ENCODE measurements at places on chromosomes 13 and 19.

DNA sequence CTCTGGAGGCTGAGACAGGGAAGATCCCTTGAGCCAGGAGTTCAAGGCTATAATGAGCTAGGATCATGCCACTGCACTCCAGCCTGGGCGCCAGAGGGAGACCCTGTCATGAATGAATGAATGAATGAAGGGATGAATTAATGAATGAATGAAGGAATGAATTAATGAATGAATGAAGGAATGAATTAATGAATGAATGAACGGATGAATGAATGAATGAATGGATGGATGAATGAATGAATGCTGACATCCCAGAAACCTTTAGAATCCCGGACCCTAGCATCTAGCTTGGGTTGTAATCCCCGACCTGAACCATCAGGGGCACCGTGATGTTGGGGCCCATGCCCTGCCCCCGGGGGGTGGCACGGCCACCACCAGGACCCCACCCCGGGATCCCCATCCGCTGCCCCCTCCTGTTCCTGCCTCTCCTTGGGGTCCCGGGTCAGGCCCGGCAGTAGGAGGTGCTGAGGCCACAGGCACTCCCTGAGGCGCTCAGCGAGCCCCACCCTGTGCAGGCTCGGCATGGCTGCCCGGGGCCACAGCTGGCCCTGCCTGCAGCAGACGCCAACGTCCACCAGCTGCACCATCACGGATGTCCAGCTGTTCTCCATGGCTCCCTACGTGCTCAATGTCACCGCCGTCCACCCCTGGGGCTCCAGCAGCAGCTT, 3.4 kb downstream of the EBI3 start:
- H3K27me3 ChIP-seq = peaks cover 1% of the 10 kb centered on the region
- H3K4me3 ChIP-seq = no peak overlapping the region
- no peak overlapping the region for H3K27ac ChIP-seq
- H3K4me1 ChIP-seq = peaks cover 6% of the 10 kb centered on the region
- DNase-seq = peak; percentile 35

DNA sequence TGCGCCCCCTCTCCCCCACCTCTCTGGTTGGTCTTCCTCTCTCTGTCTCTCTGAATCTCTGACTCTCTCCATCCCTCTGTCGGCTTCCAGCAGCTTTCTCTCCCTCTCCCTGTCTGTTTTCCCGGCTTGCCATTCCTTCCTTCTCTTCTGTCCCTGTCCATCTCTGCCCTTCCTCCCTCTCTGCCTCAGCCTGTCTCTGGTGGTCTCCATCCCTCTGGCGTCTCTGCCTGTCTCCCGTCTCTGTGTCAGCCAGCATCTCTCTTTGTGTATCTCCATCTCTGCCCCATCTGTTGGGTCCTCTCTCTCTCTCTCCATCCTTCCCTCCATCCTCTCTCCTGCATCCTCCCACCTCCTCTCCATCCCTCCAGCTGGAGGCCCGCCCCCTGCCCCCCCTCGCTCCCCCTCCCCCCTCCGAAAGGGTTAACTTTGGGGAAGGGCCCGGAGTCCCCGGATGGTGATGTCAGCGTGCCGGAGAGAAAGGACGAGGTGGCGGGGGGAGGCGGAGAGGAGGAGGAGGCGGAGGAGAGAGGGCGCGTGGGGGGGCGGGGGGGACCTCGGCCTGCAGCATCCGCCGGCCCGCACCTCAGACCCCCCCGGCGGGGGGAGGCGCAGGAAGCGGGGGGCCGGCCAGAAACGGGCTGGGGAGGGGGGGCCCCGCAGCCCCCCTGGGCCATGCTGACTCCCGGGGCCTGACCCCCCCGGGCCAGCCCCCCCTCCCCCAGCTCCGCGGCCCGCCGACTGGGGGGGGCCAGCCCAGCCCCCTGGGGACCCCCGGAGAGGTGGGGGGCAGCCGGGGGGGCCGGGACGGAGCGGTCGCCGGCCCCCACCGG, at the start of gene BRSK1:
TSS of gene BRSK1 (plus strand) at position 450 of the 830 bp plus-strand sequence. CDS start 446 bp downstream, outside the sequence.
- H3K4me1 ChIP-seq = peaks cover 28% of the 10 kb centered on the region
- peak within 1 kb of the TSS; percentile 42 for H3K4me3 ChIP-seq
- peak within 1 kb of the TSS; percentile 36 for H3K27ac ChIP-seq
- DNase-seq = no peak

DNA sequence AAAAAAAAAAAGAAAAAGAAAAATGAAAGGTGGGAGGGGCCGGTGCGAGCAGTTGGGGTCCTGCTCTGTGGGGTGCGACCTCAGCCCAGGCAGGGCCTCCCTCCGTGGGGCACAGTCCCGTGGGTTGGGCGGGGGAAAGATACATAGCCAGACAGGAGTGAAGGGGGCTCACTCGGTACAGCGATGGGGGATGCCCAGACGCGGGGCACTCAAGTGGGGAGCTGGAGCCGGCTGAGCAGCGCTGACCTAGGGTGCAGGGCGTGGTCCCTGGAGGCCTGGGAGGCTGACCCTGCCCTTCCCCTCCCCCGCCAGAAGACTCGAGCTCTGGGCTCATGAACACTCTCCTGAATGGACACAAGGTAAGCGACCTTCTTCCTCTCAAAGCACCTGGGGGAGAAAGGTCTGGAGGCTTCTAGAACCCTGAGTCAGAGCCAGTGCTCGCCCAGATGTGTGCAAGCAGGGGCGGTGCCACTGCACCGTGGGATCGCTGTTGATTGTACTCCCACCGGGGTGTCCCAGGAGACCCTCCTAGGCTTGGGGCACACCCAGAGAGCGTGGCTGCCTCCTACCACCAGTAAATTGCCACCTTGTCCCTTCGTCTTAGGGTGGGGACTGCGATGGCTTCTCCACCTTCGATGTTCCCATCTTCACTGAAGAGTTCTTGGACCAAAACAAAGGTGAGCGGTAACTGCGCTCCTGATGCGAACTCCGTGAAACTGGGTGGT, 3.4 kb downstream of the HMG20B start:
- no peaks in the 10 kb centered on the region for H3K27me3 ChIP-seq
- H3K27ac ChIP-seq = no peak overlapping the region
- peak overlapping the region; percentile 70 for H3K4me3 ChIP-seq
- H3K36me3 ChIP-seq = peaks cover 8% of the 10 kb centered on the region
- no peak for DNase-seq

GRCh38 chr13:75855216-75855615, 219.1 kb downstream of the LMO7 start:
- H3K27me3 ChIP-seq = no peaks in the 10 kb centered on the region
- H3K36me3 ChIP-seq = peaks cover 21% of the 10 kb centered on the region
- H3K4me1 ChIP-seq = no peaks in the 10 kb centered on the region

DNA sequence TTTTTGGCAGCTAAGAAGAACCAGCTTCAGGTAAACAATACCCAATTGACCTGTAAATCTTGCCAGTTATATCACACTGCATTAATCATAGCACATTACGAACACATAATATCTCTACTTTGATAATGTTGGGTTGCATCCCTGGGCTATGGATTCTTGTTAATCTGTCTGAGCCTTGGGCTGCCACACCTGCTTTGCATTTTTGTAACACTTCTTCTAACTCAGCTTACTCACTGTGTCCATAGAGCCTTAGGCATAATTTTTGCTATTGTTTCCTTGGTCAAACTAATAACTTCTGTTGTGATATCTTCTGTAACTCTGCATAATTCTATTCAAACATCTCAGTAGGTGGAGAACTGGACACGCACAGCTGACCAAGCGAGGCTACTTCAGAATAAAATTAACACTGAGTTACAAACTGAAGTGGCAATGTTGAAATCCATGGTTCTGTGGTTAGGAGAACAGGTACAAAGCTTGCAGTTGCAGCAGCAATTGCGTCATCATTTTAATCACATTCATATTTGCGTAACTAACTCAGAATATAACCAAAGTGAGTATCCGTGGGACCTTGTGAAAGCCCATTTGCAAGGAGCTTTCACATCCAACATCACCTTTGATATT, 6.4 kb downstream of the ZNF350 start:
- no peak for DNase-seq
- no peaks in the 10 kb centered on the region for H3K27me3 ChIP-seq
- peaks cover 64% of the 10 kb centered on the region for H3K36me3 ChIP-seq
- H3K4me1 ChIP-seq = peaks cover 7% of the 10 kb centered on the region
- no peak overlapping the region for H3K27ac ChIP-seq

DNA sequence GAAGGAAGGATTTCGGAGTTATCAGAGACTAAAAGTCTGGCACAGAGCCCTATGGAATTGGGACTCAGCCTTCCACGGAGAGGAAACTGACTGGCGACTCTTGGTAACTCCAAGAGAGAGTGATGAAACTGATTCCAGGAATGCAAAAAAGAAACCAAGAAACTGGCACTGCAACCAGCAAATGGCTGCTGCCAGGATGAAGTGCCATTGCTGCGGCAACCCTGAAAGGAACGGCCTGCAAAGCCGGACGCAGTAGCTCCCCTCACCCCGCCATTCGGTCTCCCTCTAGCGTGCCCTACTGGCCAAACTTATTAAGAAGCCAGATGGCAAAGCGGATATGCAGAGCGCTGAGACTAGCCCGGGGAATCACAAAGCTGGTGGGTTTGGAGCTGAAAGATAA, 236.0 kb downstream of the PCDH9 start:
- no peak for DNase-seq
- H3K4me3 ChIP-seq = no peak overlapping the region
- no peaks in the 10 kb centered on the region for H3K36me3 ChIP-seq
- peaks cover 2% of the 10 kb centered on the region for H3K4me1 ChIP-seq
